ENCODE measurements at places on chromosomes 7 and 10. TPM values are rescaled to one million over a fixed set of nuclear protein-coding genes. Genes with fewer than 3 reads are reported as not detected.

The RBP4 gene
- 0.57 TPM for total RNA-seq

The ERCC6 gene
- 49.7 TPM for total RNA-seq

GRCh38 chr7:30863706-30864035 is 48.0 kb upstream of the AQP1 start:
- DNase-seq: no peak

DNA sequence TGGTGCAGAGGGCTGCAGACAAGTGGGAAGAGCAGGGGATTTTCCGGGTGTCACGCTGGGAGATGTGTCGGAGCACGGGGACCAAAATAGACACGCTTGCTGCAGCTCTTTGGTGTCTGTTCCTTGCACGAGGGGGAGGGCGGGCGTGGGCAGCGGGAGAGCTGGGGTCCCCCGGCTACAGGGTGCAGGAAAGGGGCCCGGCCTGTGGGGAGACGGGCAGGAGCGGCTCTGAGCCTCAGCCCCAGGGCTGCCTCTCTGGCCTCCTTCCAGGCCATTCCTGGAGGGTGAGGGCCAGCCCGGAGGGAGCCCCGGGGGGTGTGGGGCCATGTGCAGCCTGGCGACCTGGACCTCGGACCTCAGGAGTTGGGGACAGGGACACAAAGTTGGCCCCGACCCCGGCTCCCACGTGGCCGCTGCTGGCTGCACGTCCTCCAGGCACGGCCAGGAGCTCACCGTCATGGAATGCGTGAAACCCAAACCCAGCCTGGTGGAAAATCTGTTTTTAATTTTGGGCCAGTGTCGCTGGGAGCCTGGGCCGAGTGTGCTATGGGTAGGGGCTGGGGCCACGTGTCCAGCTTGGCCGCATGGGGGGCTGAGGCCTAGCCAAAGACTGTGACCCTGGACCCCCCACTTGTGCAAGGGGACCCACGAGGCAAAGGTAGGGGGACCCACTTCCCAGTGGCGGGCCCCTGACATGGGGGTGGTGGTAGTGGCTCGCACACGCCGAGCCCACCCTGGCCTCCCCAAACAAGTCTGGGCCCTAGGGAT is 6.6 kb downstream of the TTYH3 start:
- DNase-seq: no peak

- DNase-seq: no peak
Observed at GRCh38 chr7:152335900-152336571, 99.8 kb downstream of the KMT2C start.

- DNase-seq: no peak
Observed at GRCh38 chr7:110591341-110591740, 499.6 kb upstream of the LRRN3 start.

DNA sequence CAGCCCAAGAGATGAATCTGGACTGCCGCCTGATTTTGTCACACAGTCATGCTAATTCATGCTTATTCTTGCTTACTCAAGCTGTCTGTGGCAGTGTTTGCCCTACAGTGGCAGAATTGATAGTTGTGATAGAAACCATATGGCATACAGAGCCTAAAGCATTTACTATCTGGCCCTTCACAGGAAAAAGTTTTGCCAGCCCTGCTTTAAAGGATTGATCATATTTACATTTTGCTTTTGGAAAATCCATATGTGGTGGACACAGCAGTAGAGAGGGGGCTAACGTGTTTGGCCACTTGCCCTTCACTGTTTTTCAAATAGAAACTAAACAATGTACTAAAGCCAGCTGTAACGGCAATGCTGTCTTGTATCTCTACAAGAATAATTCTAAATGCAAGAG is 974.0 kb upstream of the GHITM start:
- no peak for DNase-seq

DNA sequence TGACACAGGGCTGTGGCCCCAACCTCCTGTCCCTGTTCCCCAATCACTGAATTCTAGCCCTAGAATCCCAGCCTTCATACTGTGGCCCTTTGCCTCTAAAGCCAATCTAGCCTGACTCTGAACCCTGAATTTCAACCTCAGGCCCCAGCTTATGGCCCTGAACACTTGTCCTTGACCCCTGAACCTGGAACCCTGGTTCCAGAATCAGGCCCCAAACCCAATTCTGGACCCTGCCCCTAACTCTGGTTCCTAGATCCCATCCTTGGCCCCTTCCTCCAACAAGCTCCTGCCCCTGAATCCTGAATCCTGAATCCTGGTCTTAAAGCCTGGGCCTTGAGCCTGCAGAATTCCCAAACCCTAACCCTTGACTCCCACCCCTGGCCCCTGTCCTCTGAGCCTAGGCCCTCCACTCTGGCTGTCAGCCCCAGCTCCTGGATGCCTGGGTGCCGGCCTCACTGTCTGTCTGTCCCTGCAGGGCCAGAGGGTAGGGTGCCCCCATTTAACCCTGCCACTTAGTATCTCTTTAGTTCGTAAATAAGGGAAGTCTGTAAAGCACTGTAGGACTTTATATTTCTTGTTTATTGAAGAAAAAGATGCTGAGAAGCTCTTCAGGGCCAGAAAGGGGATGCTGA is 1.3 kb downstream of the INPP5A start:
- no peak for DNase-seq

DNA sequence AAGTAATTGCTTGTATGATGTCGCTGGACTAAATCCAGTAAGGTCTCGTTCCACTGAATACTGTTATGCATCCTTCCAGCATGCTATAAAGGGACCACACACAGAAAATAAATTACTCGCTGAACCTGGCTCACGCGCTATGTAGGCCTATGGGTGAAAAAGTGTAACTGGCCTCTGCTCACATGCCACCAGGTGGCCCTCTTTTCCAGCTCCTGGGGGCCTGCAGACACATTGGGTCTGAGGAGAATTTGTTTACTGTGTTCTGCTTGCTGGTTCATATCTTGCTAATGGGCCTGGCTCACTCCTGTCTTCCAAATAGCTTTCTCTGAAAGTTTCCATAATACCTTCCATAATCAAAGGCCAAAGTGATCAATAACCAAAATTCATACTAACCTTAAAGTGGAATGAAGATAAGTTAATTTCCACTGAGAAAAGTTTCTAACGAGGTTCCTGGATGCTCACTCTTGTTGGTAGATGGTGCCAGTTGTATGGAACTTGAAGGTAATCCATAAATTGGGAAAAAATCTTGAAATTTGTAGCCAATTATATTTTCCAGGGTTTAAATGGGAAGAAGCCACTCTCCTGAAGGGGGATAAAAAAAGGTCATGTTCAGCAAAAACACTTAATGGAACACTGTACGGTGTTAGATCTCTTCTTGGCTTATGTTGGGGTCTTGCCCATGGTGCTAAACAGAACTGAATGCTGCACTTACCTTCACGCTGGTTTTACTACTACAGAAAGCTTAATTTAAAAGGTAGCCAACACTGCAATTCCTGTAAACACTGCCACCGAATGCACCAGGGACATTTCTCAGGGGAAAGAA is 27.0 kb upstream of the ZPBP start:
- no peak for DNase-seq

DNA sequence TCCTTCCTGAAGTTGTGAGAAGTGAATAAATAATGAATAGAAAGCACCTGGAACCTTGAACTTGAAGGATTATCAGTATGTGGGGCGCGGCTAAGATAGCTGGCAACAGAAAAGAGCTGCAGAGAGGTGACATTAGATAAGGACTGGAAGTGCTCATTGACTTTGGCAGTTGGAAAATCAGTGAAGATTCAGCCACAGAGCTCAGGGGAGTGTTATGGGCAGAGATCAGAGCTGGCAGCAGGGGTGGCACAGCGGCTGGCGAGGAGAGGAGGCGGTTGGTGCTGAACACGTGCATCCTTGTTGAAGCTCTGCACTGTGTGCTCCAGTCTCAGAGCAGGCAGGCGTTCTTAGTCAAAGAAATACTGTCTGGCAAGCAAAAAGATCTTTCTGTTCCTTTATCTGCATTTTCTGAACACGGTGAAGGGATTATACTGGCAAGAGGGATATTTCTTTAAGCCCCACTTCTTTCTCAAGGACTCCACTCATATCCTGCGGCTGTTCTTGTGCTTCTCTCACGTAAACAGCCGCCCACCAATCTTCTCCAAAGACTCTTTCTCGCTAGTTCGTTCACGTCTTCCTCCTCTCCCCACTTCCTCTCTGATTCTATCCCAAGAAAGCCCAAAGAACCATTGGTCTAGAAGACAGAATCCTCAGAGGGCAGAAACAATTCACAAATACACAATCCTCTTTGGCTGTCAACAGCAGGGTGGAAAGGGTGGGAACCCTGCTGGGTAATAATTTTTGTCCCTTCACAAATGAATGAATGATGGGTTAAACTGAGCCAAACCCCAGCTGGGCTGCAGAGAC is 38.6 kb upstream of the ADD3 start:
- no peak for DNase-seq

DNA sequence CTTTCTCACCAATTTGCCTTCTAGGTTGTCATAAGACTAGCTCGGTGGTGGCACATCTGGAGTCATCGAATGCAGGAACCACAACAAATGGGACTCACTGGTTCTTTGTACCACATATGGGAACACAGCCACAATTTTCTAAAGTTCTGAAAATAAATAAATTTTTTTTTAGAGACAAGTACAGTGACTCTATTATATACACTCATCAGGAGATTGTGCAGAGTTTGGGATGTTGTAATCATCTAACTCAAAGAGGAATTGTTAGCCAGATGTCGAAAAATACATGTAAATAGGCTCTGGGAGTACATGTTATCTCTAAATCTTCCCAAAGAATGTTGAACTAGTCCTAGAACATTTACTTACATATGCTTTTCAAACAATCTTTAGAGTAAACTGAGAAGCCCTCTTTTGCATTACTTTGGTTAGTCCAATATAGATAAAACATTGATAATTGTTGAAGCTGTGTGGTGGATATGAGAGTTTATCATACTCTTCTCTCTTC is 19.6 kb upstream of the SEPTIN7 start:
- DNase-seq: no peak

DNA sequence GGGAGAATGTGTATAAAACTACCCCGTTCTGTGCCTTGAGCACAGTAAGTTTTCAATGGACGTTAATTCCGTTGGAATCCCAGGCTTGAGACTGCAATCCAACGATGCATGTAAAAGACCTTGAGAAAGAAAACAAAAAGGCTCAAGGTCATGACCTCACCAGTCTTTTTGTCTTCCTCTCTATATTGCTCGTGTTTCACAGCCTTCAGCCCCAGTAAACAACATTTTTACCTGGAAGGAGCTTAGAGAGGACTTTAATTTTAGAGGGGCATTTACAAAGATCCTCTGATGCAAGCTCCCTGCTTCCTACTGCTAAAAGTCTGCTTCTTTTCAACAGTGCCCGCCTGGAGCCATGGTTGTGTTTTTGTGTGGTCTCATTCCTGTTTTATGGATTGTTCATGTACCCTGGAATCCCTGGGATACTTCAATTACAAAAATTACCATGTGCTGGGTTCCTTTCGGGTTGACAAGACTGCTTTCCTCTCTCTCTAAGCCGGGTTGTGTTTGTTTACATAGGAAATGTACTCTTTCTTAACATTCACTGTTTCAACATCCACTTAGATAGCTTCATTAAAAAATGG is 320.1 kb upstream of the NFE2L3 start:
- no peak for DNase-seq

DNA sequence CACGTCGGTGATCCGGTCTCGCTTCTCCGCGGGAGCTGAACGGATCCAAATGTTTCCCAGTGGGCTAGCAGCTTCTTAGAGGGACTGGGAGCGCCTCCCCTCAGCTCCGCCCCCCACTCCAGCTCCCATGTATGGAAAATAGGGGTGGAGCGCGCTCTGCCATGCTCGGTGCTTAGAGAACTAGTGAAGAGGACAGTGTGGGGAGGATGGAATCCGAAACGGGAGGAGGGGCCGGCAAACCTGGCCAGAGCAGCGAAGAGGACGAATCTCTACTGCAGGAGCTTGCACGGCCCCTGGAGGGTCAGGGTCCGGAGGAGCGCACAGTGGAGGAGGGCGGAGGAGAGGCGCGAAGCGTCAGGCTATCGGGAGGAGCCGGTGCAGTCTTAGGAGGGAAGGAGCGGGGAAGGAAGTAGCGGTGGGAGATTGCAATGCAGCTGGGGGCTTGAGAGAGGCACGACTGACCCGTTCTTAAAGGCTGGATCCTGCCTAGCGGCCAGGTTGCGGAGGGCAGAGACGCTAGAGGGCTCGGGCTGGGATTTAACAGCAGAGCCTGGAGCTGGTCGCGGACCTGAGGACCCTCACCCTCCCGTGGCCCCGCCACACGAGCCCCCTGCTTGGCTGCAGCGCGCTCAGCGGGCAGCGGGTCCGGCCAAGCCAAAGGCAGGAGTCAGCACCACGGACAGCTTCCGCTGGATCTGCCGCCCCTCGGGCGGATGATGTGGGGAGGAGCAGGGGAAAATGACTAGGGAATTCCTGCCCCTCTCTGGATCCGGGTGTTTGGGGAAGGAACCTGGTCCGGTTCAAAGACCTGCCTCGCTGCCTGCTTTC is at the start of gene PRLHR:
PRLHR (minus strand) TSS at position 51 of the 828 bp plus-strand sequence. CDS start 404 bp downstream, outside the sequence.
- DNase-seq: no peak

DNA sequence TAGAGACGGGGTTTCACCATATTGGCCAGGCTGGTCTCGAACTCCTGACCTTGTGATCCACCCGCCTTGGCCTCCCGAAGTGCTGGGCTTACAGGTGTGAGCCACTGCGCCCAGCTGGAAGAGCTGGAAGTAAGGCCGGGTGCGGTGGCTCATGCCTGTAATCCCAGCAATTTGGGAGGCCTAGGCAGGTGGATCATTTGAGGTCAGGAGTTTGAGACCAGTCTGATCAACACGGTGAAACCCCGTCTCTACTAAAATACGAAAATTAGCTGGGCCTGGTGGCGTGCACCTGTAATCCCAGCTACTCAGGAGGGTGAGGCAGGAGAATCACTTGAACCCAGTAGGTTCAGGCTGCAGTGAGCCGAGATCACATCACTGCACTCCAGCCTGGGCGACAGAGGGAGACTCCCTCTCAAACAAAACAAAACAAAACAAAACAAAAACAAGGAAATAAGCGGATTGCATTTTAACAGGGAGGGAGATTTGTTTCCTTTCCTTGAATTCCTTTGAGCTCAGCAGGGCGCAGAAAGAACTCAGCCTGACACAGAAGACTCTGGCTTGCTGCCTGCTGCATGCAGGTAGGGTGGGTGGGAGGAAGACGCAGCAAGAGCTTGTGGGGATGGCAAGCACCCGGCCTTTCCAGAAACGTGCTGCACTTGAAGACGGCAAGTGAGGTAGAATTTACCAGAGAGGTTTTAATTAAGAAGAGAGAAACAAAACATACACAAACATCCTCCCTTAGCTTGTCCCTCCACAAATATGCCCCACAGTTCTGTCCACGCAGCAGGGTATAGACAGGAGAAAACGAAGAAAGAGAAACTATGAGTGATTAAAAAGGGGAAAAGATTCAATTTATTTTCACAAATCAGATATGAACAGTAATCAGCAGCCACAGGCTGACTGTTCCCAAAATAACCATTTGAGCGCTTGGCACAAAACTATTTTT is 148.0 kb downstream of the RNF216 start:
- DNase-seq: no peak

DNA sequence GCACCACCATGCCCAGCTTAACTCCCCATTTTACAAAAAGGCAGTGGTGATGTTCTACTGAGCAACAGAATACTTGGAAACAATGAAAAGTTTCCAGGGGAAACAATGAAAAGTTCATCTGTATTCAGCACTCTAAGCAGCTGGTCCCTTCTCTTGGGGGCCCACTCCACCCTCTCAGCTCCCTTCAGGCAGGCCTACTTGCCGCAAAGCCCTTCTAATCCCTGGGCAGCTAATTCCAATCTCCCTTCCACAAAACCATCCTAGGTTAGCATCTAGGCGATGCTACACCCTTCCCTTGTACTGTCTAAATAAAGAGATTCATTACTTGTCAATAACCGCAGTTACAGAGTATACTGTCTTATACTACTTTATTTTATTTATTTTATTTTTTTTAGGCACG is 79.1 kb downstream of the SPDYE5 start:
- no peak for DNase-seq

Data from PC-9 (cell line).